ENCODE measurements at places on chromosomes 6 and 20.

GRCh38 chr6:32382757-32383420 is 11.2 kb upstream of the TSBP1 start:
- no peak for DNase-seq

DNA sequence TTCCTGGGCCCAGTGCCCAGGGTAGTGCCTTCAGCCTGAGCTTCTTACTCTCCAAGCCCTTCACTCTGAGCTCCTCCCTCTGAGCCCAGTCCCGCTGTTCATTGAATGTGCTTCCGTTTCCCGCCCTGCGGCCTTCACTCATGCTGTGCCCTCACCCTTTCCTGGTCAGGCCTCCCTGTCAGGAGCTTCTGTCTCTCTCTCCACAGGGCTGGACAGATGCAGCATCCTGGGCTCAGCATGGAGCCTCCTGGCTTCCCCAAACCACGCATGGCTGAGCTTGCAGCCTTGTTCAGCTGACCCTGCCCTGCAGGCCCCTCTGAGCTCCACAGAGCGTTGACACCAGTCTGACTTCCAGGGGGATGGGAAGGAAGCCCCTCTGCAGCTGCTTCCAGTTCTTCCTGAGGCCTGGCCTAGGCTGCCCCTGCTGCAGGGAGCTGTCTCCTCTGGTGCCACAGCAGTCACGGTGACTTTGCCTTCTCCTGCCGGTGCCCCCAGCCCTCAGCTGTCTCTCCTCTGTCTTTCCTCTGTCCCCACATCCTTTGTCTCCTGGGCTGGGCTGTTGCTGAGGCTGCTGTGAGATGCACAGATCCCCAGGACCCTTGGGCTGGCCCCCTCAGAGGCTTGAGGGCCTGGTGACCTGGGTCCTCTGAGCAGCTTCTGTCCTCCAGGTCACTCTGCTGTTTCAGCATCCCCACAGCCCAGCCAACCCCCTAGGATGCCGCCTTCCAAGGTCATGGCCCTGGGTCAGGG is 7.9 kb upstream of the MYT1 start:
- DNase-seq: no peak

DNA sequence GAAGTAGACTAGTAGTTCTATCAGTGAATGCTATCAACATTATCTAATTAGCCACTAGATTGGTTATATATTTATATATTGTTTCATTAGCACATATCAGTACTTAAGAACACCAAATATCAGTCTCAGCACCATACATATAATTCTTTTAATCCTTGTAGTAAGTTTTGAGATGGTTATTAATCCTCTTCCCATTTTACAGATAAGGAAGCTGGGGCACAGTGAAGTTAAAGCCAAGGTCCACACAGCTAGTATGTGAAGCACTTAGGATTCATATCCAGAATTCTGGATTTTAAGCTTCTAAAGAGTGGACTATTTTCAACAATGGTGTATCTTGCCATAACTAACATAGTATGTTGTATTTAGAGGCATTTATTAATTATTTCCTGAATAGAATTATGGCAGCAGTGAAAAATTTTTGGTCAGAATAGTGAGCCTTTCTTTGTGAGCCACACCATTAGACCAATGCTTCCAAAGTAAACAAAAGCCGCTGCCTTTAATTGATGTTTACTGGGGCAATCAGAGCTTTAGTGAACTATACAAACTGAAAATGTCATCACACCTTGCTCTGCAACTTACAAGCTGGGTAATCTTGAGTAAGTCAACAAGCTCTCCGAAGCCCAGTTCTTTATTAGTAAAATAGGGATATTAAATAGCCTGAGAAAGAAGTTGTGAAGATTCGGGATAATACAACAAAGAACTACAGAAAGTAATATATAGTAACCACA is 41.9 kb upstream of the HBS1L start:
- no peak for DNase-seq

DNA sequence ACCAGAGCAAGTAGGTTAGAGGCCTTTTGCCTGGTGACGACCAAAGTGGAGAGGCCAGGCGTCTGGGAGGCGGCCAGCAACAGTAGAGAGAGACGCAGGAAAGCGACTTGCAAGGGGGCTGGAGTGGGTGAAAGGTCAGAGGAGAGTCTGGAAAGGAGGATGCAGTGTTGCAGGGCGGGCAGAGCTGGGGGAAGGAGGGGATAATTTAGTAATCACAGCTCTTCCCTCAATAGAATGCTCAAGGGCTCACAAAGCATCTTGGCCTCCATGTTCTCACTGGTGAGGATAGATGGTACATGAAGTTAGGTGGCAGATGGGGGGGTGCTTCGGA is 25.2 kb downstream of the TCF15 start:
- no peak for DNase-seq

DNA sequence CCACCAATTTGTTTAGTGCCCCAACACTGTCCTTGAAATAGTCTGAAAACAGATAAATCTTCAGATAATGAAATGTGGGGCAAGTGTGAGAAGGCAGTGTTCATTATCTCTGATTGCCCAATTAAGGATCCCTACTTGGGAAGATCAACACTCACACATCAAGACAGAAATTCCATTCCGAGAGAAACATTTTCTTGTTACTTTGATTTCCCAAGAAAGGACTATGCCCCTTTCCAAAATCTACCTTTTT is 16.2 kb downstream of the HMGN4 start:
- no peak for DNase-seq

- DNase-seq: no peak
These were observed 178.5 kb downstream of the FRK start for GRCh38 chr6:115882174-115882573.

GRCh38 chr6:87738000-87738399 is 36.0 kb upstream of the AKIRIN2 start:
- no peak for DNase-seq

GRCh38 chr6:141851063-141851462 is 281.7 kb upstream of the GJE1 start:
- no peak for DNase-seq

DNA sequence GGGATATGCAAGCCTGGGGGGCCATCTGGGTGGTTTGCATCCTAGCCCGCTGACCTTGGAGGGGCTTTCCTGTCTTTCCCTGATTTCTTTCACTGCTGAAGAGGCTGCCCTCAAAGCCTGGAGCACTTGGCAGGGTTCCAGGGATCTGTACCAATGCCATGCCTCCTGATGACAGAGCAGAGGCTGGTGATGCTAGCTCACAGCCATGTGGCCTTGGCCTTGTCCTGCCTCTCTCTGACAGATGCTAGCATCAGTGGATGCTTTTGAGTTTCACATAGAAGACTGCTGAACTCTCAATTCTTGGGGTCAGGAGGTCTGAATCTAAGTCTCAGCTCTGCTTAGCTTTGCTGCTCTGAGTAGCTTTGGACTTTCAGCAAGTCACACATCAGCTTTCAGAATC is 21.9 kb upstream of the RREB1 start:
- no peak for DNase-seq

DNA sequence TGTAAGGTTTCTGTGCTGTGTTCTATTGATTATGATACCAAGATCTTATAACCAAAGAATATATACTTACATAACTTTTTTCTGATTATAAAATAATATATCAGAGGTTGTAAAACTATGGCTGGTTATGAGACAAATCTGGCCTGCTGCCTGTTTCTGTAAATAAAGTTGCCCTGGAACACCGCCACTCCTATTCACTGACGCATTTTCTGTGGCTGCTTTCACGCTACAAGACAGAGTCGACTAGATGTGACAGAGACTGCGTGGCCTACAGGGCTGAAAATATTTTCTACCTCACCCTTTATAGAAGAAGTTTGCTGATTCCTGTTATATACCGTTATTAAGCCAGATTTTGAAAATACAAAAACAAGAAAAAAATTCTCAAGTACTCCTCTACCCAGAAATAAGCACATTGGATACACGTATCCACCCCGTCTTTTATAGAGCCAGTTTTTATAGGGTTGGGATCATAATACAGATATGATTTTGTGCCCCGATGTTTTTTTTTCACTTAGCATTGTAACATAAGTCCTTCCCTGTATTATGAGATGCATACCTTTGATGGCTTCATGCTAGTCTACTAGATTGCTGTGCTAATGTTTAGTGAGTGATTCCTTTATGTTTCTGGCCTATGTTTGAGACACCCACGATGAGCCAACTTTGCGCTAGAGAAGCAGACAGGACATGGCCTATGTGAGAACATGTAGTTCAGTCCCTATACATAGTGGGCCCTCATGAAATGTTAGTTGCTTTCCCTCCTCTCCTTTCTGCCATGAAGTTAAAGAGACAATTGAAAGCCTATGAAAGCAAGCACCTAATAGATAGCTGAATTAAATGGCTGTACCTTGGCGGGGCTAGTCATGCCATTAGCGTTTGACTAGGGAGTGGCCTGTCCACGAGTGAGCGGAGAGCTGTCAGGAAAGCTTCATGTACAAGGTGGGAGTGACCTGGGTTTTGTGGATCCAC is 98.1 kb upstream of the KCNK16 start:
- no peak for DNase-seq

- DNase-seq: no peak
These were observed 1.3 kb upstream of the SIRPA start for GRCh38 chr20:1893721-1894470.

DNA sequence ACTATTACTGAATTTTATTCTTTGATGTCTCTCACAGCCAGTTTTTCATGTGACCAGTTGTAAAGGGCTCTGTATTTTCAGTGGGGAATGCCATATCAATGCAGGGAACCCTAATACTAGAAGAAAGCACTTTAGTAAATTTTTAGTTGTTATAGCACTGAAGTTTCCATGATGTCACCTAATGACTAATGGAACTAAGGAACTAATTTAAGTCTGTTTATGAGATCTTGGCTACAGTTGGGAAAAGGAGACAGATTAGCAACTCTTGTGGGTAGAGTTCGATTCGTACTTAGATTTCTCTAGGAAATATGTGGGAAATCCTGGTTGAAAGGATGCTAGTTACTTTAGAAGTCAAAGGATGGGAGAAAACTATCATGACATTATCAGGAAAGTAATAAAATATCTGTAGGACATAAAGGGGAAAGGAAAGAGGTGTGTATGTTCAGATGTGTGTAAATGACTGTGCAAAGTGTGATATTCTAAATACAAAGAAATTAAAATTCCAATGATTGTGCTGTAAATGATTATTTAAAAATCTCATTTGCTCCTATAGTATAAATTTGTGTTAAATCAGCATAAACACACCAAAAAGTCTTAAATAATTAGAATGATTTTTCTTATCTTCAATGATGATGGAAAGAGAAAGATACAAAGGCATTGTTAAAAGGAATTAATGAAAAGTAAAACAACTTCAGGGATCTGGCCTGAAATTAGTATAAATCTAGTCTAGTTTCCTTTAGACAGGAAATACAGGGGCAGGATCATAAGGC is 103.4 kb downstream of the LRRC1 start:
- no peak for DNase-seq

DNA sequence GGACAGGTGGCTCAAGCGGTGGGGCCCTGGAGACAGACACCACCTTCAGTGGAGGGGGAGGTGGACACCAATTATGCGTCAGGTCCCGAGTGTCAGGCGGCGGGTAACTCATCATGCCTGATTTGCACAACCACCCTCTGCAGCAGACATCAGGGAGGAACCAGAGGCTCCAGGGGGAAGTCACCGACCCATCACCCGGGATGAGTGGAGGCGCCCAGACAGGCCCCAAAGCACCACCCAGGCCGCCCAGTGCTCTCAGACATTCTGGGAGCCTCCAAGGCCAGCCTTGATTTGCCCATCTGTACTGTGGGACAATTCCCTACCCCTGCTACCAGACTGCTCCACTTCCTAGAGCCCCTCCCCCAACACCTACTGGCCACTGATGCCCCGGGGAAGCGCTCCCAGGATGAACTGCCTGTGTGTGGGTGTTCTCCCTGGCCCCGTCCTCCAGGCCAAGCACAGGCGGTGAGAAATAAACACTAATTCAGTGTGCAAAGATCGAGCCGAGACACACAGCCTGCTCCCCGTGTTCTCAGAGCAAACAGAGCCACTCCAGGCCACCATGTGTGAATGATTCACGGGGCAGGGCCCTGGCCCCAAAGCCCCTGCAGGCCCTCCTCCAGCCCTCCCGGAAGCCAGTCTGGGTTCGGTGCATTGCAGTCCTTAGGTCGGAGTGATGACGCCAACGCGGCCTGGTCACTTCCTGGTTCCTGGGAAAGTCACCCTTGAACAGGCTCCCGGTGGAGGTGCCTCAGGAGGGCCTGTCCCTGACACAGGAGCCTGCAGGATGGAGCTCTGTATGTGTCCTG is 107.2 kb downstream of the ASXL1 start:
- no peak for DNase-seq

DNA sequence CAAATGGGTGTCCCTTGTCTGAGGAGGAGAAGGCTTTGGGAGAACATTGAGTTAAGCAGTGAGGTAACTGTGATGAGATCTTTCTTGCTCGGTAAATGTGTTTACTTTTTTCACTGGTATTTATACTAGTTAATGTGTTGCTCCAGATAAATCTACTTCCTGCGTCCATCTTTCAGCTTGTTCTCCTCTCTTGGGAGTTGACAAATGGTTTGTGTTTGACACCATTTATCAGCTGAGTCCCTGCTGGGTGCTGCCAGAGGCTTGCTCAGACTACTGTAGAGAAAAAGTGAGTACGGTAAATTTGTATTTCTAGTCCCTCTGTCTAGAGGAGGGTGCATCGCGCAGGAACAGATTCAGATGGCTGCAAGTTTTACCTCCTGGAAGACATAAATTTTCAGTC is 8.3 kb upstream of the PRDM1 start:
- no peak for DNase-seq

DNA sequence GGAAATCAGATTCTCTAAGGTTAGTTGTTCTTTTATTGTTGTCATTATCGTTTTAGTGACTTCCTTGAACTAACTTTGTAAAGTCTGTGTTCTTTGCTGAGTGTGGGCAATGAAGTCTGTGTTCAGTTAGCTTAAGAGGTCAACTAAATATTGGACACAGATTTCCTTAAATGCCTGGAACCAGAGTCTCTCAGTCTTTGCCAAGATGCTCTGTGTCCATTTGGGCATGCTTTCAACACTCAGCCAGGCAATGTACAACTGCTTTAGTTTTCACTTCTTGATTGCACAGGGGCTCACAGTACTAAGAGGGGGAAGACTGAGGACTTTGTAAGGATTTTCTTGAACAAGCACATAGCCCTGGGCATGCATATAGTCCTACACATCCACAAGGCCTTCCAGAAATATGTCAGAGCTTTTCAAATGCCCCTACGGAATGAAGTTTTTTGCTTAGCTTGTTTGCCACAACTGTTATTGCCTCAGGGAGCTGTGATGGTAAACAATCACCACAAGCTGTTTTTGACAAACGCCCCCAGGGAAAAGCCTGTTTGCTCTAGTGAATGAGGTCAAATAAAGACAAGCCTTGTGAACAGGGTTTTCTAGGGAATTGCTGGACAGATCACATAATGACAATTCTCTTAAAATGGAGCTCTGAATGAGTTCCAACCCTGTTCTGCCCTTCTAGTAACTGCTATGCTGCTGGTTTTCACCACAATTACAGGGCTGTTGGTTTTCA is 82.5 kb downstream of the B3GAT2 start:
- no peak for DNase-seq

- no peak for DNase-seq
These were observed 114.3 kb upstream of the SYNCRIP start for GRCh38 chr6:85756982-85757381.

Data from stimulated activated CD8-positive, alpha-beta memory T cell treated with anti-CD3 and anti-CD28 coated beads, Interleukin-4, amount 100 ng/mL, for 1 hour (primary cell).